Aorta (tissue), 5 donors: ENCODE measurements at places on chromosomes 12 and 14. TPM values are rescaled to one million over a fixed set of nuclear protein-coding genes. Genes with fewer than 3 reads are reported as not detected.

The ITGA7 gene
- 747 TPM for total RNA-seq

DNA sequence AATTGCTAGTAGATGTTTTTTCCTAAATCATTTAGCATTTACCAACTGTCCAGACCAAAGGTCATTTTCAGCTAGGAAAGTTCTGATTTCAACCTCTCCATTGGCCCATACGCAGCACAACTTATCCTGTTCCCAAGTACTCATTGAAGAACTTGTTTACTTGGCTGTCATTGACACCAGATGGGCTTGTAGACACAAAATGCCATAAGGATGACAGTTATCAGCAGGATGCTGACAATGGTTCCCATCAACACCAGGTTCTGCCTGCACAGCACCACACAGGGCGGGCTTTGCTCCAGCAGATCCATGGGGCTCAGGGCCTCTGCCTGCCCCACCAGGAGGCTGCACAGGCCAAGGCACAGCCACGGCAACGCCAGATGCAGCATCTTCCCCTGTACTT, 36.5 kb upstream of the TMPRSS12 start:
- DNase-seq: no peak

GRCh38 chr12:20450591-20451180, 82.3 kb downstream of the PDE3A start:
- DNase-seq: no peak

DNA sequence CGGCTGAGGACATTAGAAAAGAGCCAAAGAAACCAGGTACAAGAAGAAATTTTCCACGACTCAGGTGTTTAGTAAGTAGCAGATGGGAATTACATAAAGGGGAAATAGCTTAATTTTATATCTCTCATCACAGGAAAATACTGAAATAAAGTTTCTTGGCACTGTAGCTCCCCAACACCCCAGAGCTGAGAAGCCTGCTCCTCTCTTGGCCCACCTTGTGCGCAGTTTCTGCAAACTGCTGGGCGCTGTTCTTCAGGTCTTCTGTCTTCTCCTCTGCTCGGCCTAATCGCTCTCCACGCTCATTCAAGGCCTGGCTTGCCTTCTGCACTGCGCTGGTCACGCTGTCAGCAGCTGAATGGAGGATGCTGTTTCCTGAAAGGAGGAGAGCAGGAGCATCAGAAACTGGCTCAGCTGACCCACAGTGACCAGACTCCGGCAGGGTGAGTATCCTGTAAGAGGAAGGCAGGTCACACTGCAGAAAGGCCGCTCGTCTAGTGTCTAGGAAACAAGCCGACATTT, 184.9 kb upstream of the GZMB start:
- DNase-seq: no peak

GRCh38 chr12:15276088-15276698, 46.1 kb upstream of the PTPRO start:
- DNase-seq: no peak

DNA sequence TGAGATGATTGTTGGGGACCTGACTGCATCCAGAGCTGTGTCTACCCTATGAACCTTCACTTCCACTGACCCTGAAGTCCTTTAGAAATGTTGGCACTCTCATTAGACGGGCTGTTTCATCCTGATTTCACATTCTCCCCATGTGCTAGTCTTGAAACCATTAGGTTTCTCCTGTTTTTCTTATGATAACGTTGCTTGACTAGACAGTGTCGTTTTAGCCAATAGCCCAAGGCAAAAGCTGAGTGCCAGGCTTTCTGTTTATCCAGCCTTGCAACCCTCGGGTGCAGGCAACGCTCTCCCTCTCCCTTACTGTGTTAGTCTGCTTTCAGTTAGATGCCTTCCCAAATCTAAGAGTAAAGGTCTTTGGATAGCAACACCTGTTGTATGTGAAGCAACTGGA, 30.1 kb downstream of the DACT1 start:
- no peak for DNase-seq

GRCh38 chr14:63991833-63992232, 139.0 kb downstream of the SYNE2 start:
- DNase-seq: no peak

DNA sequence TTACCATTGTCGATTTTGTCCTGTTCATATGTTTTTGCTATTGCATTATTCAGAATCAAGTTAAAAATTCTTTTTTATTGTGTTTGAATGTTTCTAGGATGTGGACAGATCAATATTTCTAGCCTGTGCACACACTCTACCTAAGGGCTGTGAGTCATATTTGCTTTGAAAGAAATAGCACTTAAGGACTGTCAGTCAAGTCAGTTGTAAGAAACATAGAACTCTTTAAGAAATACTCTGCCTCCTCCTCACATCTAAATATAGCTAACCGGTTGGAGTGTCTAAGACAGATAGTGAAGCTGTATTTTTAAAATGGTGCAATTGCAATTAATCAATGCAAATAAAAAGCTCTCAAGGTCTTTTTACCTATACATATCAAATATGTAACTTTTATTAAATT, 17.9 kb upstream of the MGST1 start:
- no peak for DNase-seq

The DTX1 gene
- total RNA-seq: 4.8 TPM
